Hypothalamus (tissue), 51 donors: ENCODE measurements at places on chromosomes 11 and 22.

DNA sequence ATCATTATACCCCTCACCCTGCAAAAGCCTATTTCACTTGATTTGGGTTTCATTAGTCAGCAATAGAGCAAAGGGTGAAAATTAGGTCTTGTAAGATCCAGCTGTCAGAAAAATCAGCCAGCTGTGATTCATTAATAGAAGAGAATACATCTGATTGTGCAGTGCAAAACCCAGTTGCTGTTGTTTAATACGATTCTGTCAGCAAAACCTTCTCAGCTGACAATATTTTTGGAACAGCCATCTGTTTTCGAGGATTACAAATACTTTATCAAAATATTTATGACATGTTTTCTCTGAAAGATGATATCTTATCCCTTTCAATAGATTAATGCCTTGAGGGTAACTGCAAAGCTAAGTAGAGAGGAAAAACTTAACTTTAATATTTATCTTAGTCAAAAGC, 1354.0 kb upstream of the RAG2 start:
- DNase-seq: no peak

GRCh38 chr22:50082961-50083461, 2.2 kb downstream of the MLC1 start:
- DNase-seq: no peak

GRCh38 chr11:83120327-83120726, 36.6 kb upstream of the PCF11 start:
- no peak for DNase-seq

DNA sequence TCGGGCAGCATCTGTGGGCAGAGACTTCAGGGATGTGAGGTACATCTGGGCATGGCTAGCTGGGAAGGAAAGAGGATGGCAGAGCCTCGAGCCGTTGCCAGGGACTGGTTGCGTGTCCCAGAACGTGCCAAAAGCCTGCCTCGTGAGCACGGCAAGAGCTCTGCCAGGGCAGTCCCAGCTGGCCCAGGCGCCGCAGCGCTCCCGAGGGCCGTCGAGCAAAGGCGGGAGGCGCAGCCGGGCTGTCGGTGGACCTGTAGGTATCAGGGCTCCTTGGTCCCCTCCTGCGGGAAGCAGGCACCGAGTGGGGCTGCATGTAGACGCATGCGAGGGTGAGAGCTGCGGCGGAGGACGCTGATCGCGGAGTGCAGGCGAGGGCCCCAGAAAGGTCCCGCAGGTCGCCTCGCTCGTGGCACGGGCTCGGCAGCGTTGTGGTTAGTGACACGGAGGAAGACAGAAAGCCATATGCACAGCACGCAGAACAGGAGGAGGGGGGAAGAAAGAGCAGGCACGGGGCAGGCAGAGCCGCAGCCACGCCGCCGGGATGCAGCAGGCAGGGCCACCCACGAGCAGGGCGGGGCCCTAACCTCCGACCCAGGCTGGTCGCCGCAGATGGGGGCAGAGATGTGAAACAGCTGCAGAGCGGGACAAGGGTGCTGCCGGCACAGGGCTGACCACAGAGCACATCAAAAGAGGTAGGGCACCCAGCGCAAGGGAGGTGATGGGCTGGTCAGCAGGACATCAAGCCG, 18.0 kb downstream of the LSP1 start:
- DNase-seq: no peak

DNA sequence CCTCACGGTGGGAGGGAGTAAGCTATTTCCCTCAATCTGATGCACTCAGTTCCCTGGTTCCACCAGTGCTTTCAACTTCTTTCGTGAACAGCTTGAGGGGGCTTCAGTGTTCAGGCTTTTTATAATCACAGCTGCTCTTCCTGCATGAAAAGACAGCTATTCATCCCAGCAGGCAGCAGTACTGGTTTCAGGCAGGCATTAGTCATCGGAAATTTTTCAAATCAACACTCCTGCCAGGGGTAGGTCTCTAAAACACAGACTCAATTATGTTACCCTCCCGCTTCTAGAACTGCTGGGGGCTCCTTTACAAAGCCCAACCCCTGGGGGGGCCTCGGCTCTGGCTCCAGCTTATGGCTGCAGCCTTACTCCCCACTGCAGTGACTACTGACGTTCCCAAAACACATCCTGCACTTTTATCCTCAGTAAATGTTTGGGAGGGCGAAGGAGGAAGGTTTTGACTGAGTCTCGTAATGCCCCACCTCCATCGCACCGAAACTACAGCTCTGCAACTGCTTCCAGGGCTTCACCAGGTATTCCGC, 5.8 kb downstream of the POLDIP3 start:
- DNase-seq: no peak

GRCh38 chr11:69310934-69311766, 17.2 kb downstream of the MYEOV start:
- DNase-seq: no peak

DNA sequence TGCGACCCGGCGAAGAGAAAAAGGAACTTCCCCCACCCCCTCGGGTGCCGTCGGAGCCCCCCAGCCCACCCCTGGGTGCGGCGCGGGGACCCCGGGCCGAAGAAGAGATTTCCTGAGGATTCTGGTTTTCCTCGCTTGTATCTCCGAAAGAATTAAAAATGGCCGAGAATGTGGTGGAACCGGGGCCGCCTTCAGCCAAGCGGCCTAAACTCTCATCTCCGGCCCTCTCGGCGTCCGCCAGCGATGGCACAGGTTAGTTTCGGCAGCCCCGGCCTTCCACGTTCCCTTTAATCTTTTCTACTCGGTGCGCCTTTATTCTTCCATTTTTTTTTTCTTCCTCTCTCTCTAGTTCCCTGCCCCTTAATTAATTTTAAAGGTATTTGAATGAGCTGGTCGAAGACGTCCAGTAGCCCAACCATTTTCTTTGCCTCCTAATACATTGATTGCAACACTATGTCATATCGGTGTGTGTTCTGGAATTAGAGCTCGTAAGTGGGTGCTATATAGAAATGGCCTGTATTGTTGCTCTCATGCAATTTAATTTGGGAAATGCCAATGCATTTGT, 537 bp downstream of the EP300 start:
- DNase-seq: peak; percentile 14

- DNase-seq: no peak
Measured at GRCh38 chr11:46682773-46683752, 17.4 kb downstream of the ARHGAP1 start.

DNA sequence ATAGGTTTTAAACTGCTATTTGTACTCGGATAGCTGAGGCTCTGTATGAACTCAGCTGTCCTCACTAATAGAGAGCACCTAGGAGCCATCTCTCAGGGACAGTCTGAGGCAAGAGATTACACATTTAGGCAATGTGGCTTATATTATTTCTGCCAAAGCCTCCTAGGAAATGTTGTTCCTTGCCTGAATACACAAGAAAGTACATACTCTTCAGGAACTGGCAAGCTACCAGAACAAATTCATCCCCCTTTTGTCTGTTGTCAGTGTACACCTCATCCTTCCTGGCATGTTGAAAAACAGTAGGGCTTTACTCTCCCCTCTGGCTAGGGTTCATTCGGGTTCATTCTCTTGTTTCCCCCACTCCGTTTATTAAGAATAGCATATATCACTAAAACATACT, 615.9 kb upstream of the FAT3 start:
- DNase-seq: no peak

- no peak for DNase-seq
Measured at GRCh38 chr22:31950226-31950625, 5.9 kb downstream of the YWHAH start.
